ENCODE measurements at places on chromosomes 5 and 9.

- peak; percentile 19 for DNase-seq
These were observed 5.0 kb downstream of the IL3 start for GRCh38 chr5:132065351-132065937.

DNA sequence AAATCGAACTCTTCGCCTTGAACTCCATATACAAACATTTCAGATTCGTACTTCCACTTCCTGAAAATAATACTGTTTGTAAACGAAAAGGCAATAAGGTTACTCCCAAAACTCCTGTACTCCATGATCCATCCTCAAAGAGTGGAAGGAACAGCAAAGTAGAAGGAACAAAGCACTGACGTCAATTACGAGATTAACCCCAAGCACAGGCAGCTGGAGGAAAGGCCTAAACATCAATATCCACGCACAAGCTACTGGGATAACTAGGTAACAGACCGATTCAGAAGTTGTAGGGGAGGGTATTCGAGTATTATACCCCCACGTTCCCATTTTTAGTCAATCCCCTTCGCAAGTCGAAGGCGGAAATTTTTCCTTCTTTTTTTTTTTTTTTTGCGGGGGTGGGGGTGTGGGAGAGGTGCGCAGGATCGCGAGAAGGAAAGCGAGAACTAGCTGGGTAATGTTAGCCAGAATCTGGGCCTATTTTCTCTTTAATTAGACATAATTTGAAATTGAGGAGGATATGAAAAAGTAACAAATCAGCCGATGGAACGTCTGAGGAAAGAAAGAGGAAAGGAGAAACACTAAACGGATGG, 909 bp downstream of the AFF4 start:
- peak; percentile 25 for DNase-seq

DNA sequence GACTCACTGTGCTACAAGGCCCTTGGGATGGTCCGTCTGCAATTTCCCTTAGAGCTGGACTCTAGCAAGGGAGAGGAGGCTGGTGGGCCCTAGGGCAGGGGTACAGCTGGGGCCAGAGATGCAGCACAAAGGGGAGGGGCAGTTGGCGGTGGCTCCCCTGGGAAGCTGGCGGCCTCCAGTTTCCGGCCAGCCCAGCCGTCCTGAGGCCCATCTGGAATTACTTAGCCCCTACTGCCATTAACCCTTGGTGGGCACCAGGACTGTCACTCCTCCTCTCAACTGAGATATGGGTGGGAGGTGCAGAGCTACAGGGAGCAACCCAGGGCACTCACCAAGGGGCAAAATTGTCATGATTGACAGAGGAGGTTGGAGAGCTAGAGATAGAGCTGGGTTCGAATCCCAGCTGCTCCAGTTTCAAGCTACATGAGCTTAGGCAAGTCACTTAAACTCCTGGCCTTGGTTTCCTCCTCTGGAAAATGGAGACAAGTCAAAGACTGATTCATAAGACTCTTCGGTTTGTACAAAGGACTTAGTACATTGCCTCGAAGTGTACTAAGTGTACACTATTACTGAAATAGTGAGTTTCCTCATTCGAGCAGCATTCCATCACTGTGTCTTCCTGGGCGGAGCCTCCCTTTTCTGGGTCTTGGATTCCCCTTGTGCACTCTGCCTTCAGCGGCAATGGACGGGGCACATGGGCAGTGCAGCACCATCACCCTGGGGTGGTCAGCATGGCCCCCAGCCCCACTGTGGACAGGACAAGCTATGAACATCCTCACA, 2.7 kb upstream of the PDGFRB start:
- no peak for DNase-seq

DNA sequence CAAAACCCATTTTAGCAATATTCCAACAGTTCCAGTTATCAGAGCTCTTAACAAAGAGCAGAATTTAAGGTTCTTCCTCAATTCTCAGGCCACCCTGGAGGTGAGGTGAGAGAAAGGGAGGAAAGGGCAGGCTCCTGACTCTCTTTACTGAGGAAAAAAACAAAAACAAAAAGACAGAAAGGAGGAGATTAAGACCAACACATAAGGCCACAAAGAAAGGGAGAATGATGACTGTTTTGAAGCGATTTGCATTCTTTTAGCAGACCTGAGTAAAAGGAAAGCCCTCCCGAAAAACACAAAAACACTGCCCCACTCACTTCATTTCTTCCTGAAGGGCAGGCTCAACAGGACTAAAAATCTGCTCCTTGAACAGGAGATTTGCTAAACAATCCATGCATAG, 300.5 kb downstream of the ARL15 start:
- no peak for DNase-seq
